ENCODE measurements at places on chromosomes 3 and 15.

DNA sequence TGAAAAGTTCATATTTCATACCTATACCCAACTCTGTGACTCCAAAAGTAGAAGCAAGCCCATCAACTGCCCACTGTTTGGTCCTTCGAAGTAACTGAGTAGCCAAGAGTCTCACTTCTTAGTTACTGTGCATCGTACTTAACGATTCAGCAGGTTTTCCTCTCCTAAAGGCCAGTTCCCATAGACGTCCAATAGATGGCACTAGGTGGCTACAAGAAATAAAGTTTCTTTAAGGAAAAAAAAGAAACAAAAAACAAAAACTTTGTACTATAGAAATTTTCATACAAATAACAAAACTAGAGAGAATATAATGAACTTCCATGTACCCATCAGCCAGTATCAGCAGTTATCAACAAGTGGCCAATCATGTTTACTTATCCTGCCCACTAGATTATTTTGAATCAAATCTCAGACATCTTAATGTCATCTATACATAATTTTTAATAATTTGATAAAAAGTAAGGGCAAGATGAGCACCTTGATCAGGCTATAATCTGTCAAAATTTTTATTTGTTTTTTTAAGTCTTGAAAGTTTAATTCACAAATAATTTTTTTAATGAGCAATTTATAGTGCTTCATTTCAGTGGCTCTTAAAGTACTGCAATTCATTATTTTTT is 63.8 kb upstream of the ACP3 start:
- DNase-seq: peak; percentile 65

DNA sequence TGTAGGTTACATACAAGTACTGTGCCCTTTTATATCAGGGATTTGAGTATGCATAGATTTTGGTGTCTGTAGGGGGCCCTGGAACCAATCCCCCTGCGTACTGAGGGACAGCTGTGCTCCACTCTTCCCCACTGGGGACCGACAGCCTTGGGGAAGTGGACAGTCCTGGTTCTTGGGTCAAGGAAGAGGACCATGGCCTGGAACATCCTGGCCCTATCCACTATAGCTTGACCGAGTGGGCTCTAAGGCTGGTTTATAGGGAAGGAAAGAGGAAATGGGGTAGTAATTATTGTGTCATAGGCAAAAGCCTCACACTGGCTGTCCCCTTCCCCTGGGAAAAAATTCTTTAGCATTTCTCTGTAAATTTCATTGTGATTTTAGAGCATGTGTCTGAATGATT is 49.5 kb downstream of the CRTC3 start:
- DNase-seq: no peak

- DNase-seq: no peak
Observed at GRCh38 chr3:179455954-179456353, 4.7 kb upstream of the GNB4 start.

DNA sequence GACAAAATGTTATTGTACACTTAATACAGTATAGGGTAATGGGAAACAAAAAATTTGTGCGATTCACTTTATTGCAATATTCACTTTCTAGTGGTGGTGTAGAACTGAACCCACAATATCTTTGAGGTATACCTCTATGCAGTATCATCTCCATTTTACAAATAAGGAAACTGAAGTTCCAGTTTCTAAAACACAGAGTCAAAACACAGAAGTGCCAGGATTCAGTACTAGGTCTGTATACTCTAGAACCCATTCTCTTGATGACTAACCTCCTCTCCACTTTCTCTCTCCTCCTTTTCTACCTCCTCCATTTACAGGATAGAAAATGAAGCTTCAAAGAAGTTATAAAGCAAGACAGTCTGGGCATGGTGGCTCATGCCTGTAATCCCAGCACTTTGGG is 62.2 kb downstream of the MB21D2 start:
- no peak for DNase-seq

DNA sequence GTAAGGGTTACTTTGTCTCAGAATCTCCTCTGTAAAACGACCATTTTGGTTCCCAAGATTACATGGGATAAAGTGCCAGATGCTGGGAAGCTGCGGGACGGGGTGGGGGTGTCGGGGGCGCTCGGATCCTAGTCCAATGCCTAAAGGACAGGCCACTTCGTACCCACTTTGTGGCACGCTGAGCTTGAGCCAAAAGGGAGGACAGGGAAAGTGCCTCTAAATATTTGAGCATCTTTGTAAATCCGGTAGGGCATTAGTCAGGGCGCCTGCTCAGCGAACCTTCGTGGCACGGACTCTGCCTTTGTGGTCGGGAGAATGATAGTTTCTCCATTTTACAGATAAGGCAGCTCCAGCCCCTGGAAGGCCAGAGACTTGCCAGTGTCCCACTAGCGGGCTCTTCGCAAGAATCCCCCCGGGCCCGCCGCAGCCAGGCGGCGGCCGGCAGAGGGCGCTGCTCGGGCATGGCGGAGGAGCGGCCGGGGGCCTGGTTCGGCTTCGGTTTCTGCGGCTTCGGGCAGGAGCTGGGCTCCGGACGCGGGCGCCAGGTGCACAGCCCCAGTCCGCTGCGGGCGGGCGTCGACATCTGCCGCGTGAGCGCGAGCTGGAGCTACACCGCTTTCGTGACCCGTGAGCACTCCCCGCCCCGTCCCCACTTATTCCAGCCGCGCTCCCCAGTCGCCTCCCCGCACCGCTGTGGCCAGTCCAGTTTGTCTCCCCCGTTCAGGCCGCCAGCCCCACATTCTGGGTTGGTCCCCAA is 1.8 kb downstream of the RCCD1 start:
- peak; percentile 93 for DNase-seq

GRCh38 chr15:34721802-34722438 is 32.9 kb downstream of the GJD2 start:
- peak; percentile 87 for DNase-seq

- DNase-seq: no peak
Observed at GRCh38 chr3:1330107-1330506, 237.3 kb downstream of the CNTN6 start.

DNA sequence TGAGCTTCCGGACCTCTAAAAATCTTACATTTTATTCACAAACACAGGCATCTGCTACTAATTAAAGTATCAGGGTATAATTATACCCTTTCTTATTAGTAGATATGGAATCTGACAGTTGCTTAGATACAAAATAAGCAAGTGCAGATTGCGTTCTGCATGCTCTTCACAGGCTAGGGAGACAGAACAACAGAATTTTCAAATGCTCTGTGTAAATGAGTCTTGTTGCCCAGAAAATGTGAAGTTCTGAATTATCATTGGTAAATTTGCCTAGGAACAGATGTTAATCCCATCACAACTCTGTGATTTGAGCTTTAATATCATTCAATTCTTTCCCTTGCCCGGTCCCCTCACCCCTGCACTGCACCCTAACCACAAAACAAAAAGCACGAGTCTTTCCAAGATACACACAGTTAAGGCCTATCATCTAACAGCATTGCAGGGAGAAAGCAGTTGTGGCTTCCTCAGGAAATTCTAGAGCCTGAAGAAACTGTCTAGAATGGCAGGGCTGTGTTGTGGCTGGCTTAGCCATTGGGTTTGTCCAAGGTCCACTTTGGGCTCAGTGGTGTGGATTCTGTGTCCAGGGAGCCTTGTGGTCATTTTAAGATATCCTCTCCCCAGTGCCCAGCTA is 119.8 kb downstream of the PDCD6IP start:
- no peak for DNase-seq

Data from AG20443 (cell line).